ENCODE measurements at places on chromosomes 1 and 21. TPM values are rescaled to one million over a fixed set of nuclear protein-coding genes. Genes with fewer than 3 reads are reported as not detected.
A peak's percentile ranks its signal among the peaks of the same experiment; 100 is the strongest.

DNA sequence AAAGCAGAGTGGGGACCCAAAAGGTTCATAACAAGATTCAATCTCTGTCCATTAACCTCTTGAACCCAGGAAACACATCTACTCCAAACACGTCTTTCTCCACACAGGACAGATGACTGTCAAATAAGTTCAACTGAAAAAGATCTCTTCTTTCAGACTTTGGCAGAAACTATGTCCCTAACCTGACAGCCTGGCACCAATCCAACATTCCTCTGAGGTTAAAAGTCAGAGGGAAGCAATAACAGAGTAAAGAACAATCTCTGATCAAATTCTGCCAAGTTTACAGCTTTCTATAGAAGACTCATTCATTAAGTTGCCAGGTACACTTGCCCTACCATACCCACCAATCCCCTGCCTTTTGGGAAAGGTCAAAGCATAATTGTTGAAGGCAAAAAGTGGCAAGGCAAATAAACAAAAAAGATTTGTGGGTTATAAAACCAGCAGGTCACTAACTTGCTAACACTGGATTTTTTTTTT is 31.9 kb downstream of the OTUD7B start:
- DNase-seq, result no peak

- peak; percentile 54 for DNase-seq
Observed at GRCh38 chr21:44920694-44921604, at the start of gene ITGB2. Gene ITGB2, minus strand, starts transcription at chr21:44920899. Its CDS starts 10,117 bp downstream, at chr21:44910782.

- DNase-seq, result no peak
Observed at GRCh38 chr1:89041119-89041641, 18.5 kb upstream of the GBP3 start.

GRCh38 chr1:5970610-5971273 is 21.5 kb downstream of the NPHP4 start:
- DNase-seq, result no peak

DNA sequence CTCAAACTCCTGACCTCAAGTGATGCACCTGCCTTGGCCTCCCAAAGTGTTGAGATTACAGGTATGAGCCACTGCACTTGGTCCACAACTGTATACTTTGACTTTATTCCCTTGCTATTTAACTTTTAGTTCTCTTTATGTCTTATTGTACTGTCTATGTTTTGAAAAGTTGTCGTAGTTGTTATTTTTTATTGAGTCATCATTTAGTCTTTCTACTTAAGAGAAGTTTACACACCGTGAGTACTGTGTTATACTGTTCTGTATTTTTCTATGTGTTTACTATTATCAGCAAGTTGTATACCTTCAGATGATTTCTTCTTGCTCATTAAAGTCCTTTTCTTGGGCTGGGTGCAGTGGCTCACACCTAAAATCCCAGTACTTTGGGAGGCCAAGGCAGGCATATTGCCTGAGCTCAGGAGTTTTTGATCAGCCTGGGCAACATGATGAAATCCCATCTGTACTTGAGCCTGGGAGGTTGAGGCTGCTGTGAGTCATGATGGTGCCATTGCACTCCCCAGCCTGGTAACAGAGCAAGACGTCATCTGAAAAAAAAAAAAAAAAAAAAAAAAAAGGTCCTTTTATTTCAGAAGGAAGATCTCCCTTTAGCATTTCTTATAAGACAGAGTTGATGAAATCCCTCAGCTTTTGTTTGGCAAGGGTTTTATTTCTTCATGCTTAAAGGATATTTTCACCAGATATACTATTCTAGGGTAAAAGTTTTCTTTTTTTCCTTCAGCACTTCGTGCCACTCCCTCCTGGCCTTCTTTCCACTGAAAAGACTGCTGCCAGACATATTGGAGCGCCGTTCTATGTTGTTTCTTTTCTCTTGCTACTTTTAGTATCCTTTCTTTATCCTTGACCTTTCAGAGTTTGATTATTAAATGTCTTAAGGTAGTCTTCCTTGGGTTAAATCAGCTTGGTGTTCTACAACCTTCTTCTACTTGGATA is 47.6 kb downstream of the TNFSF18 start:
- no peak for DNase-seq

- no peak for DNase-seq
Observed at GRCh38 chr21:15774590-15774989, 44.8 kb downstream of the USP25 start.

GRCh38 chr1:60589916-60590315 is 492.4 kb upstream of the NFIA start:
- DNase-seq, result no peak

DNA sequence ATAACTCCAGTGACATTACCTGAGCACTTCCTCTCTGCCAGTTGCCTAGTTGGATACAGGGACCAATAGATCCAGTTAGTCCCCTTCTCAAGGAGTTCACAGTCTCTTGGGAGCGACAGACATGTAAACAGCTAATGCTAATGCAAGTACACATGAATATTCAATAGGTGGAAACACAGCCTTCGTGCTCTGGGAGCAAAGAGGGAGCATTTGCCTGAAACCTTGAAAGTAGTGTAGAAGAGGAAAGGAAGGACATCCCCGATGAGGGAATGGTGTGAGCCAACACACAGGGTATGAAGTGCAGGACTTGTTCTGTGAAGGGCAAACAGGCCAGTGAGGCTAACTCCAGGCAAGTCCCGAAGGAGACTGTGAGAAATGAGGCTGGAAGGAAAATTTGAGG is 3.8 kb upstream of the TMEM222 start:
- DNase-seq, result no peak

DNA sequence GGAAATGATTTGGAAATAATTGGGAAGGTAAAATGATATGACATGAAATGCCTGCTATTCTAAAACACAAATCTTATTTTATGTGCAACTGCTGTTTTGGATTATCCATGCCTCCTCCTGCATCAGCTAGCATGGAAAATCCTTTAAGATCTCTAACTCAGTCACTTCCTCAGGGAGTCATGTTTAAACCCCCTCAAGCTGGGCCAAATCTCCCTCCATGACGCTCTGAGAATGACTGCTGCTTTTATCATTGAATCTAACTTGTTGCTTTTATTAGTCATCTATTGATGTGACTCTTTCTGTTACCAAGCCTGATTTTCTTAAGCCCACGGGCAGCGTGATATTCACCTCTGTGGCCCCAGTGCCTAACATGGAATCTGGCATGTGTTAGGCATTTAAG is 324.8 kb downstream of the DISC1 start:
- no peak for DNase-seq

DNA sequence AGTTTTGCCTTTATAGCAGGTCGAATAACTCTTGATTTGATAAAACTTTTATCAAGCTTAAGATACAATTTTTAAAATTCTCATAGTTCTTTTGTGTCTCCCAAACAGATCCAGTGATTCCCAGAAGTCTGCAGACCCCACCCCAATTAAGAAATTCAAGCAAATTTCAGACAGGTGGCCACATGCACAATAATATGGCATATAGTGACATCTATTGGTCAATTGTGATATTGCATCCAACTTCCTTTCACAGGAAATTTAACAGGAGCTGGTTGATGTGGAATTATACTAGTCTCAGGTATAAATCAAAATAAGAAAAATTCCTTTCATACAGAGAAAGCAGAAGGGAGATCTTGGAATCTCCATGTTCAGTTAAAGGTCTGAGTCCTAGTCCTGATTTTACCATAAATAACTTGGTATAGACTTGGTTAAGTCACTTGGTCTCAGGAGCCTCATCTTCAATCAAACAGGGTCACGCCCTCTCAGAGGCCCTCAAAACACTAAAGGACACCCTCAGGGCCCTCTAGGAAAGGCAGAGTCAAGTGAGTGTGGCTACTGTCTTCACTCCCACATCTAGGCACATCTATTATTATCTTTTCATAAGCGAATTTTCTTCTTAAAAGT is 24.1 kb downstream of the PIGM start:
- no peak for DNase-seq

GRCh38 chr1:55045430-55045829 is 6.1 kb downstream of the PCSK9 start:
- no peak for DNase-seq

DNA sequence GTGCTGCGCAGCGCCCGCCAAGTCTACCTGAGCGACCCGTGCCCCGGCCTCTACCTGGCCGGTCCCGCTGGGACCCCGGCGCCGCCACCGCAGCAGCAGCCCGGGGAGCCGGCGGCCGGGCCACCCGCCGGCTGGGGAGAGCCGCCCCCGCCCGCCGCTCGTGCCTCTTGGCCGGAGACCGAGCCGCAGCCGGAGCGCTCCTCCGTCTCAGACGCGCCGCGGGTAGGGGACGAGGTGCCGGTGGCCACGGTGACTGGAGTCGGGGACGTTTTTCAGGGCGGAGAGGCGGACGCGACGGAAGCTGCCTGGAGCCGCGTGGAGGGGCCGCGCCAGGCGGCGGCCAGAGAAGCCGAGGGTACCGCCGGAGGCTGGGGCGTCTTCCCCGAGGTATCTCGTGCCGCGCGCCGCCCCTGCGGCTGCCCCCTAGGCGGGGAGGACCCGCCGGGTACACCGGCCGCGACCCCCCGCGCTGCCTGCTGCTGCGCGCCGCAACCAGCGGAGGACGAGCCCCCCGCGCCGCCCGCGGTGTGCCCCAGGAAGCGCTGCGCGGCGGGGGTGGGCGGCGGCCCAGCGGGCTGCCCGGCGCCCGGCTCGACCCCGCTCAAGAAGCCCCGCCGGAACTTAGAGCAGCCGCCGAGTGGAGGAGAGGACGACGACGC is 646 bp downstream of the IER5 start:
- peak; percentile 27 for DNase-seq

GRCh38 chr1:39491146-39491921 is at the start of gene BMP8A:
Gene BMP8A, plus strand, starts transcription at chr1:39491636. Its CDS starts 356 bp downstream, at chr1:39491992.
- DNase-seq, result peak; percentile 78

- DNase-seq, result peak; percentile 21
Observed at GRCh38 chr1:41673378-41673777, 188.9 kb upstream of the EDN2 start.

- DNase-seq, result peak; percentile 37
Observed at GRCh38 chr1:110634455-110635311, 28.5 kb upstream of the KCNA2 start.

GRCh38 chr1:185672719-185673360 is 61.4 kb upstream of the HMCN1 start:
- no peak for DNase-seq

DNA sequence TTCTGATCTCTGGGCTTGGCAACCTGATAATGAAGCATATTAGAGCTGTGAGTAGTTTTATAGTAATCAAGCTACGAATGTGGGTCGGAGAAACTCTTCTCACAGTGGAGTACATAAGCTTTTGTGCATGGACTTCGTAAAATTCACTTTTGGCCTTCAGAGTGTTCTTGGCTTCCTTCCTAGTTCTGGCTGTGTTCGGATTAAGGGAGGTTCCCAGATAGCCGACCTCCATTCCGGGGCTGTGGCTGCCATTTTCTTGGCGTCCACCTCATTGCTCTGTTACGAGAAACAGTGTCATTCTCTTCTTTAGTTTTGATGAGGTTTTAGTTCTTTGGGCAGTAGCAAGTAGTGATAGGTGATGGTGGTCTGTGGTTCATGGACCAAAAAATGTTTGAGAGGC is 26.3 kb downstream of the CAMTA1 start:
- no peak for DNase-seq

- DNase-seq, result no peak
Observed at GRCh38 chr1:223667484-223668182, 2.1 kb upstream of the CAPN8 start.

GRCh38 chr1:94067196-94067595 is 53.8 kb downstream of the ABCA4 start:
- DNase-seq, result no peak

- no peak for DNase-seq
Observed at GRCh38 chr21:36265431-36265830, 54.6 kb upstream of the MORC3 start.

- DNase-seq, result no peak
Observed at GRCh38 chr1:183039330-183039729, 16.1 kb downstream of the LAMC1 start.

DNA sequence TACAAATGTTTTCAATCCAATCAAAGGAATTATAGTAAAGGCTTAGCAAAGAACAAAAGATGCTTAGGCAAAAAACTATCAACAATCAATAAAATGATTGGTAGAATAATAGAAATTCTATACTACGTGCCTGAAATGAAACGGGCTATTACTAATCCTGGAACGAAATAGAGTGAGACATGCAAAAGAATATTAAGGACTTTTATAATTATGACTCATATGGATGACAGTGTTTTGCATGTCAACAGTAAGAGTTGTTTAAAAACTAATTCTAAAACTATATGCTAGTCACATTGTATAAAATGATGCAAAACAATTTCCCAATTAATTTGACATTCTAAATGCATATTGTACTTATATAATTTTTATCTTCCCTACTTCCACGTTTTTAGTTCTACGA is 35.6 kb downstream of the LRRIQ3 start:
- no peak for DNase-seq

GRCh38 chr21:18253221-18253620 is 8.6 kb downstream of the CHODL start:
- DNase-seq, result no peak

GRCh38 chr1:37537378-37537777 is 16.7 kb downstream of the SNIP1 start:
- DNase-seq, result no peak

DNA sequence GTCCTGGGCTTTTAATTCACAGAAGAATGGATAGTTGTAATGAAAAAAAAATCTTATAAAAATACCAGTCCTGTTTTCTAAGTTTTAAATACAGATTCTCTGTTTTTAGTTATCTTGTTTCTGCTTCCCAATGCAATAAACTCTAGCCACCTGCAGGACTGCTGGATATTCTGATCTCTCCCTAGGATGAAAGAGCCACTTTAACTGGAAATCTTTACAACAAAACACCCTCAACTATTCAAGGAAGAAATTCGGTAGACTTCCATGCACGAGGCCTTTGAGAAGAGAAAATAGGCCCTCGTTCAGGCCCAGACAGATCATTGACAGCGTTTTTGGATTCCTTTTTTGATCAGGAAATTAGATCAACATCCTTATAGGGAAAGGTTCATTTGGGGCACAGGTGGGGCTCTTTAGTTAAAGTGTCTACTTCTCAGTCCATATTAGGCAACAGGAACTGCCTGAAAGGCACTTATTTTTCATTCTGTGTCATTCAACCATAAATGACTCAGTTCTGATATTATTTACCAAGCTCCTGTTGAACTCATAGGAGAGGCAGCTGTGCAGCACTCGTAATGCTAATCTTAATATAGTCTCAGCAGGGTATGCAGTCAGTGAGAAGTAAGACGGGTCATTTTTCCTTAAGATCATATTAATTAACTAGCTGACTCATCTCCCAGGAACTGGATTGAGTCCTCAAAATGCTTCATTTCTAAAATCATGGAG is 71.1 kb upstream of the ERRFI1 start:
- no peak for DNase-seq

DNA sequence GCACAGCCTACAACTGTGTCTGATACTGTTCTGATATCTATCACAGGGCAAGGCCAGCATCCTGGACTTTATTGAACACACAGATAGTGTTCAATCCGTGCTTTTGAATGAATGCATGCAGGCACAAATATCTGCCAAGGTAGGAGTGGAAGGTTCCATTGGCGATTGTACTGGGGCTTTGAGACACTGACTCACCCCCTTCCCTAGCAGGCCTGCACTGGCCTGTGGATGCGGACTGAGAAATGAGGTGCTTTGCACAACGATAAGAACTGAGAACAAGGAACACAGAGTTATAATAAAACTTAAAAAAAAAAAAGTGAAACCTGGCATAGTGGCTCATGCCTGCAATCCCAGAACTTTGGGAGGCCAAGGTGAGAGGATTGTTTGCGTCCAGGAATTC is 62.4 kb upstream of the NGF start:
- DNase-seq, result no peak

ALX3 gene
- not detected for total RNA-seq

FAM76A gene
- 13.7 TPM for total RNA-seq

GPR25 gene
- total RNA-seq, result 0.18 TPM

NR5A2 gene
- not detected for total RNA-seq

PRR9 gene
- not detected for total RNA-seq

RGS7 gene
- total RNA-seq, result not detected

RNU1-4 gene
- total RNA-seq, result 1,300 TPM

SELL gene
- 48.5 TPM for total RNA-seq

OR2T29 gene
- not detected for total RNA-seq

TRIM58 gene
- total RNA-seq, result 0.09 TPM

Data from CD8-positive, alpha-beta memory T cell (primary cell).